GDM1 (cell line): ENCODE measurements at places on chromosomes 12 and 14.

DNA sequence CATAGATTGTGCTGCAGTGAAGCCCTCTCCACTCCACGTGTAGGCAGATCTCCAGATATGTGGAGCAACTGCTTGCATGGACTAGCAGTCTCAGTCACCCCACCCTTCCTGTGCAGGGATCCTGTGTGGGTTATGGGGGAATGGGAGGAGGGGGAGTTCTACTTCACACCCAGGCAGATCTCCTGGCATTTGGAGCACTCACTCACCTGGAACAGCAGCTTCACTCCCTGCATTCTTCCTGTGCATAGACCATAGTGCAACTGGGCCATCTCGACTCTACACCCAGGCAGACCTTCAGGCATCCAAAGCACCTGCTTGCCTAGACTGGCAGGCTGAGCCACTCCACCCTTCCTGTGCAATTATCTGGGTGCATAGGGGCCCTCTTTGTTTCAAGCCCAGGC, 96.0 kb upstream of the PCED1B start:
- DNase-seq, result no peak

DNA sequence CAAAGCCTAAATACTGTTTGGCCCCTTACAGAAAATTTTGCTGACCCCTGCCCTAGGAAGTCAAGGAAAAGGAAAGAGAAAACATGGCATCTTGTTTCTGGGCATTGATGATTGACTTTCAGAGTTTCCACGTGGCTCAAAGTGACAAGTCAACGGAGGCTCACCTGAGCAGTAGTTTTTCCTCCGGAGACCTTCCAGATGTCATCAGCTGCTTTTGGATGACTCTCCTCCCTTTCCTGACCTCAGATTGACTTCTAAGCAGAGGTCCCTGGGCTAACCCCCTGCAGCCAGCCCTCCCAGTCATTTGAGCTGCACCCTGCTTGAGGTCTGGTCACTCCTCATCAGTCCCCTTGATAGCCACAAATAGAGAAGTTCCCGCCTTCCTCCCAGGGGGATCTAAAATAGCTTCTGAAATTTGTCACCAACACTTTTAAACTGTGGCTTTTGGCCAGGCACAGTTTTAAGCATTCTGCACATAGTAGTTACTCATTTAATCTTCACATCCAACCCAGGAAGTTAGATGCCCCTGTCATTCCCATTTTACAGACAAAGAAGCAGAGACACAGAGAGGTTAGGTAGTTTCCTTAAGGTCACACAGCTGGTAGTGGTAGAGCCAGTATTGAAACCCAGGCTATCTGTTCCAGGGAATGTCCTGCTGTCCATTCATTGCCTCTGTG, 143.4 kb downstream of the CHST11 start:
- DNase-seq, result no peak

GRCh38 chr14:102951034-102951433, 28.6 kb downstream of the AMN start:
- no peak for DNase-seq

GRCh38 chr14:46717211-46717610, 65.6 kb upstream of the RPL10L start:
- DNase-seq, result no peak

DNA sequence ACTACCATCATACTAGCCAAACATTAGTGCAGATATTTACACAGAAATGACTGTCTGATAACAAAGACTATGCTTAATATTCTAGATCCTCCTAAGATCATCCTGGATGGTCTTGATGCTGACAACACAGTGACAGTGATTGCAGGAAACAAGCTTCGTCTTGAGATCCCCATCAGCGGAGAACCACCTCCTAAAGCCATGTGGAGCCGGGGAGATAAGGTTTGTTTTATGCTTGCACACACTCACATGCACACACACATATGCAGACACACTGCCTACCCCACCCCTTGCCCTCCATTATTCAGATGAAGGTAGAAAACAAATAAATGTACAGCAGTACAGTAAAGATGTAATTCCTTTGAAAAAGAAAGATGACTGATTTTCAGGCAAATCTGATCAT, 44.4 kb upstream of the CHPT1 start:
- no peak for DNase-seq

DNA sequence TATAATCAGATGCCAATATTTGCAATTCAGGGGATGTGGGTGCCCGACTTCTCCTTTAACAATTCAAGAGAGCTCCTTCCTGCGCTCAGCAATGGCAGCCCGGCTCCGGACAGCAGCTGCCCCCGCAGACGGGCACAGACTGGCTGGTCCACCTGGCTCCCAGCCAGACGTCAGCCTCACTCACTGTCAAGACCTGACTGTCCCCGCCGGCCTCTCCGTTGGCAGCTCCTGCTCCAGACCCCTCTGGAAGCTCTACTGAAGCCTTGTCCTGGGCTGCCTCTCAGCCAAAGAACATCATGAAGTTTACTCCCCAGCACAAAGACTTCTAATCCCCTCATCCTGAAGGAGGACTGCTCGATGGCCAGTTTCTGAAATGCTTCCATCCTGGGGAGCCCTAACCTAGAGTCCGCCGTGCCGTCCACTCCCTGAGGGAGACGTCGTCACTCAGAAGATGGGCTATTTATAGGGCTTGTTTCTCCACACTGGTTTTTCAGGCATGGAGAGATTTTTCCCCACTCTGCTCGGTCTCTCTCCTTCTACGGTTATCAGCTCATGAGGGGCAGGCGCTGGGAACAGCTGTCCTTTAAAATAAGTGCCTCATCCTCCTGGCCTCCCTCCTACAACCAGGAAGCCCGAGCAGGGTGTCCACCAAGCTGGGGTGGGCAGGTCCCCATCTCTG, 126.2 kb downstream of the RFLNA start:
- no peak for DNase-seq

DNA sequence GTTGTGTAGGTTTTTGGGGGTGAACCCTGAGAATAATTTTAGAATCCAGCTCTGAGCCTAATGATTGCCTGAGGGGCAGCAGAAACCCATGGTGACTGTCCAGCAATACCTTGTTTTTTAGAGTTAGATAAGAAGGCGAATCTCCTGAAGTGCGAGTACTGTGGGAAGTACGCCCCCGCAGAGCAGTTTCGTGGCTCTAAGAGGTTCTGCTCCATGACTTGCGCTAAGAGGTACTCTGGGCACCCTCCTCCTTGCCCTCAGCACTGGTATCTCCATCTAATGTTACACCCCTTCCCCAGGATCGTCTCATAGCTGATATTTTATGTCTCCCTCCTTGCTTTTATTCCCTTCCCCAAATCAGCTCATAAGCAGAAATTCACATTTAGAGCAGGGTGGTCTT, 12.7 kb downstream of the M6PR start:
- DNase-seq, result no peak

DNA sequence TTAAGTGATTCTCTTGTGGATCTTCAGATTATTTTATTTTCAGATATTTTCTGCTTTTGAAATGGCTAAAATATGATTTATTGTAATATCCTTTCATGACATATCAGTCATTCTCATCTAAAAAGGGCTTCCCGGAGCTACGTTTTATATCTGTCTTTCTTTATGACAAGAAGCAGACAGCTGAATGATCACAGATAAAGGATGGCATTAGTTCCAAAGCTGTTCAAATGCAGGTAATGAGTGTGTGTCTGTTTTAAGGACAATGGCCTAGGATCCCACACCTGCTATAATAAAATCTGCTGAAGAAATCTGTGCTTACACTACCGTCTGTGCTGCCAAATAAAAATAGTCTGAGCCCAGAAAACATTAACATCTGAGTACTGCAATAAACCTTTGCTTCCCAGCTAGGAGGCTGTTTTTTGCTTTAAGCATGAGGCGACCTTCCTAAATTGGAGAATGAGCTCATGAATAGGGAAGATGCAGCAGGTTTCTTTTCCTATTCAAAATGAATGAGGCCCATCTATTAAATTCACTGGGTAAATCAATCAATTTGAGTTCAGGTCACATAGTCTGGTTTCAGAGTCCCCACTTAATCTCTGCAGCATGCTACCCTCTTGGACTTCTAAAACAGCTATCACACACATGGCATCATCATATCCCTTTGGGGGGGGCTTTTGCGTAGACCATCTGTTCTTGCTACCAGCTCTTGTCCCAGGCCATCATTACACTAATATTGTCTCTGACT, 498.5 kb downstream of the NELL2 start:
- DNase-seq, result no peak

DNA sequence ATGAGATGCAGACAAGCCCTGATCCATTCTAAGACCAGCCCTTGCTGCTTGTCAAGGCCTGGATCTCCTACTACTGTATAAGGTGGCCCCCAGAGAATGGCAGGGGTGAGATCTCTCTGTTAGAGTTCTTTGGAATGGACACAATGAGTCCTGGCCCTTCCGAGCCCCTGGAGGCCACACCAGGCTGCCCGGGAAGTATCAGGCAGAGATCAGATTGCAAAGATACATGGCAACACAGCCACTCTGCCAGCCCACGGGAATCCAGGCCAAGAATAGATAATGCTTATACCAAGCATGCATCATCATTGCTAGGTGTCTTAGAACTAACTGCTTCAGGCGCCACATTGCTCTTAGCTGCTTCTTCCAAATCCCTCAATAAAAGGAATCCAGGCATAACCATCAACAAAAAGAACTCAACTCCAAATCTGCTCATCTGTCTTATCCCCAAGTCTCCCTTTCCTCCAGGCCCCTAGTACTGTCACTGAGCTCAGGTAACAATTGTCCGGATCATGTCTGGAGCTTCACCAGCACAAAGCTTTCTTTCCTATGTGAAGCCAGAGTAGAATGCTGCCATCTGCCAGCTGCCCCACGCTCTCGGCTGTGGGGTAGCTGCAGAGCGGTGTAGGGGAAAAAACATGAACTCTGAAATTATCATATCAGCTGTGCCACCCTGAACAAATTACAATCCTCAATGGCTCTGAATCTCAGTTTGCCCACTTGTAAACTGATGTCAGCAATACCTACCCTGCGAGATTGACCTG, 5.5 kb upstream of the VASH1 start:
- no peak for DNase-seq

GRCh38 chr12:72747111-72747849, 475.1 kb downstream of the TRHDE start:
- no peak for DNase-seq

DNA sequence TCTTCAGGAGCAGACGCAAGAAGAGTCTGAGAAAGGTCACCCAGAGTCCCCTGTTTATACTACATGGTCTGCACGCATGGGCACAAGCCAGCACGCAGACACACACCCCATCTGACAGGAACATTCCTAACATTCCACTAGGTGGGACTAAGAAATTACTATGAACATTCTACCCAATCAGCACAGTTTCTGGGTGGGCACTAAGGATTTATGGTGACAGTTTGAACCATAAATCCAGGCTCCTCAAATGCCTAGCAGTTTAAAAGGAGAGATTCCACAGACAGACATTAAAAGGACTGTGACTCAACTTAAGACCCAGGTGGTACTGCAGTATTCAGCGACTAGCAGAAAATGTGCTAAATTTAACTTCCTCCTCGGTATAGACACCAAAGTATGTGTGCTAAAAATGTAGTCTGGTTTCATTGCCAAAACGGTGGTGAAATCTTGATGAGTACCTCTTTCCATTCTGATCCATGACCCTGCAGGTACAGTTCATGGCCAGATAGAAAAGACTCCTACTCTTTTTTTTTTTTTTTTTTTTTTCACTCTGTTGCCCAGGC, 16.2 kb downstream of the ABHD4 start:
- no peak for DNase-seq

DNA sequence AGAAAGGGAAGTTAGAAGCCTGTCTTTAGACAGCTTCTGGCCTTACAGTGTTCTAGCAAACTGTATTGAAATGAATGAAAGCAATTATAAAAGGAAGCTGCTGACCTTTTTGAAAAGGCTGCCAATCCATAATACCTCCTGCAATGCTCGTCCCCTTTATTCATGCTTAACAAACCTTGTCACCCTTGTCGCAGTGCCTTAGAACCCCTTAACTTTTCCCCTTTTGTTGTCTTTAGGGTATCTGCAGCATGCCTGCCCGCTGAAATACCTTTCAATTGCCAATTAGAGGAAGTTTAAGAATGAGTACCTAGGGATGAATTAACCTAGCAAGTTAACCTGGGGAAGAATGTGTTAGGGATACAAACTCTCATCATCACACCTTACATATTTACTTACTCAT, 731.2 kb downstream of the RERGL start:
- DNase-seq, result no peak

GRCh38 chr12:55906056-55906455, 21.6 kb downstream of the PYM1 start:
- no peak for DNase-seq

DNA sequence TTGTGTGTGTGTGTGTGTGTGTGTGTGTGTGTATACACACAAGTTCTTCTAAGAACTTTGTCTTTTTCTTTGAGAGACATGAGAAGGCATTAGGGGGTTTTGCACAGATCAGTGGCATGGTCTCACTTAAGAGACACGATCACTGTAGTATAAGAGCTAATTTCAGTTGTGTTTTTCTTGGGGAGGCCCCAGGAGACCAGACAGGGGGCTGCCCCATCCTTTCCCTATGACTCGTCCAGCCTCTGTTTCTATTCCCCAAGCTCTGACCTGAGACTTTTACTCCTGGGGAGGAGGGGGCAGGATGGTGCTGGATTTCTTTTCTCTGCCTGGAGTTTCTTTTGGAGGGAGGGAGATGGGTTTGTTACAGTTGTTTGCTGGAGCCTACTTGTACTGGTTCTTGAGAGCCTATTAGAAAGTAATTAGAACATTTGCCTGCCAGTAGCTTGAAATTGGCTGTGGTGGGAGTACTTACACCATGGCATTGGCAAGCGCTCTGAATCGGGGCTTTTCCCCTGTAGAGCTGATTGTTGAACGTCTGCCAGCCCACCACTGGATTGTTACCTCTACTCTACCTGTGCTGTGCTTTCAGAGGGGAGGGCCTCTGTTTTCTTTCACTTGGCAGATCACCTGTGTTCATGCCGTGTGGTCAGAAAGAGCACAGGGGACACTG, 109.5 kb downstream of the TSPAN9 start:
- DNase-seq, result no peak

GRCh38 chr12:105858981-105859710, 279.6 kb downstream of the NUAK1 start:
- no peak for DNase-seq

DNA sequence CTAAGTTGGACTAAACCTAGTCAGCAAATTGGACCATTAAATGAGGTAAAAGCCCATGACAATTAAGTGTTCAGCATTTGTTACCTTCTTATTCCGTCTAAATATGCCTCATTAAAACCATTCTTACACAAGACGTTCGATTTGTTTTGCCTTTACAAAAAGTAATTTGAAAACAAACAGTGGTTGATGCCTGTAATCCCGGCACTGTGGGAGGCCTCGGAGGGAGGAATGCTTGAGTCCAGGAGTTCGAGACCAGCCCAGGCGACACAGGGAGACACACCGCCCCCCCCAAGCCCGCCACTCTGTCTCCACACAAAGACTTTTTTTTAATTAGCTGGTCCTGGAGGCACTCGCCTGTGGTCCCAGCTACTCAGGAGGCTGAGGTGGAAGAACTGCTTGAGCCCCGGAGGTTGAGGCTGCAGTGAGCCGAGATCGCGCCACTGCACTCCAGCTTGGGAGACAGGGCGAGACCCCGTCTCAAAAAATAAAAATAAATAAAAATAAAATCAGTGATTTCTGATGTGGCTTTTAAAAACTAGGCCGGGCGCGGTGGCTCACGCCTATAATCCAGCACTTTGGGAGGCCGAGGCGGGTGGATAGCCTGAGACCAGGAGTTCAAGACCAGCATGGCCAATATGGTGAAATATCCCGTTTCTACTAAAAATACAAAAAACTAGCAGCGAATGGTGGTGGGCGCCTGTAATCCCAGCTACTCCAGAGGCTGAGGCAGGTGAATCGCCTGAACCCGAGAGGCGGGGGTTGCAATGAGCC, 856 bp upstream of the EIF4B start:
- DNase-seq, result no peak
